Stromal cell of bone marrow (primary cell): ENCODE measurements at places on chromosomes 7 and 10.

DNA sequence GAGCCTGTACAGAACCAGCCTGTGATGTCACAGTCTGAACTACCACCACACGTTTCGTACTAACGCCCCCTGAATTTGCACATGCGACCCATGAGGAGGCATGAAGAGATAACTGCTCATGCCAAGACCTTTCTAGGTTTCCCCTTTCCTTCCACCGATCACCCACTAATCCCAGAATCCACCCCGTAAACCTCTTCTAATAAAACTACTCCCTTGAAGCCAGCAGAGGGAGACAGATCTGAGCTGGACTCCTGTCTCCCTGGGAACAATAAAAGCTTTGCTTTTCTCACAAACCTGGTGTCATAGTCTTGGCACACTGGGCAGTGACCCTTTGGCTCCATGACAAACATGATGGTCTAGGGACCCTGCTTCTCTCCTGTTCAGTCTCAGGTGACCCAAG, 144.5 kb downstream of the FRMD4A start:
- DNase-seq, result no peak

GRCh38 chr10:97723001-97723400, 9.5 kb downstream of the MARVELD1 start:
- DNase-seq, result no peak

GRCh38 chr7:111370002-111370401, 192.3 kb downstream of the IMMP2L start:
- DNase-seq, result no peak

- no peak for DNase-seq
Observed at GRCh38 chr7:38863601-38864291, 45.2 kb downstream of the VPS41 start.

- DNase-seq, result no peak
Observed at GRCh38 chr10:120734483-120735078, 116.6 kb upstream of the WDR11 start.

- DNase-seq, result peak; percentile 74
Observed at GRCh38 chr7:47648275-47648925, 66.5 kb upstream of the TNS3 start.

GRCh38 chr10:63264617-63265221, 131.6 kb downstream of the NRBF2 start:
- no peak for DNase-seq

- DNase-seq, result peak; percentile 46
Observed at GRCh38 chr7:13778967-13779366, 210.5 kb downstream of the ETV1 start.

- no peak for DNase-seq
Observed at GRCh38 chr10:78763651-78764395, 304.9 kb upstream of the ZMIZ1 start.

- peak; percentile 20 for DNase-seq
Observed at GRCh38 chr7:11625669-11626068, 206.3 kb downstream of the THSD7A start.

DNA sequence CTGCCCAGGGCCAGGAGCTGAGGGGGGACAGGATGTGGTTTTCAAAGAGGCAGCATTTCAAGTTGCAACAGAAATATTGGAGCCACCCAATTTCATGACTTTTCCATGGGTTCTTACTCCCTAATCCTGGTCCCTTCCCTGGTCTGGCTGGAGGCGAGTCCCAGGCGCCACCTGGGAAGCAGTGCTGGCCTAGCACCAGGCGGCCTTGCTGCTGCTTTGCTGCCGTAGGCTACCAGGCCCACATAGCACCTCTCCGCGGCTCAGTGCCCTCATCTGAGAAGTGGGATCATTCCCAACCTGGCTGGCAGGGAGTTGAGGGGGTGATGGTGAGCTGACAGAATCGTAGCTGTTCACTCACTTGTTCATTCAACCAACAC, 33.7 kb downstream of the ZMIZ1 start:
- no peak for DNase-seq

GRCh38 chr10:101716891-101717659, 22.1 kb upstream of the FBXW4 start:
- no peak for DNase-seq

- DNase-seq, result no peak
Observed at GRCh38 chr7:1042492-1042833, 1.9 kb upstream of the GPR146 start.

DNA sequence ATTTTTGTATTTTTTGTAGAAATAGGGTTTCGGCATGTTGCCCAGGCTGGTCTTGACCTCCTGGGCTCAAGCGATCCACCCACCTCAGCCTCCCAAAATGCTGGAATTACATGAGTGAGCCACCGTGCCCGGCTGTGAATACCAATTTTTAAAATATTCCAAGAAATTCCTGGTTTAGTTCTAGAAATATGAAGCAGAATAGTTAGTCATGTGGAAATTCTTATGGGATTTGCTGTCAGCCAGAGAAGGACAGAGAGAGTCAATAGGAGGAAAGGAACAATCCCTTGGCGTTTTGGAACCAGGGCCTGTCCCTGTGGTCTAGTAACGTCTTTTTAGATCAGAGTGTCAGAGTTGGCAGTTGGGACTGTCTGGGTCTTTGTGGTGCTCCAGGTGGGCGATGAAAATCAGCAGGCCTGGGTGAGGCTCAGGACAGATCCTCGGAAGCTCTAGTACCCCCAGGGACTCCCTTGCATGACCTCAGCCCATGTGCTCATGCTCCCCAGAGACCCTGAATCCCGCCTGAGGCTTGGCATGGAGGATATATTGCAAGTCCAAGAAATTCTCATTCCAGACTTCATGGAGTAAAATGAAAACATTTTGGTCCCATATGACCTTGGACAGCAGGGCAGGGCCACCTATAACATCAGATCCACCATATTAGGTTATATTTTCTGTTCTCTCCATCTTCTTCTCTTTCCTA, 7.8 kb downstream of the NODAL start:
- peak; percentile 29 for DNase-seq
